ENCODE measurements at places on chromosomes 11 and 22.

GRCh38 chr11:3655547-3655946 lies 10.6 kb downstream of the ART1 start:
- no peak for DNase-seq

GRCh38 chr11:75166791-75167190 lies 15.9 kb downstream of the SLCO2B1 start:
- DNase-seq: no peak

GRCh38 chr11:74470526-74470925 lies 3.2 kb upstream of the KCNE3 start:
- no peak for DNase-seq

DNA sequence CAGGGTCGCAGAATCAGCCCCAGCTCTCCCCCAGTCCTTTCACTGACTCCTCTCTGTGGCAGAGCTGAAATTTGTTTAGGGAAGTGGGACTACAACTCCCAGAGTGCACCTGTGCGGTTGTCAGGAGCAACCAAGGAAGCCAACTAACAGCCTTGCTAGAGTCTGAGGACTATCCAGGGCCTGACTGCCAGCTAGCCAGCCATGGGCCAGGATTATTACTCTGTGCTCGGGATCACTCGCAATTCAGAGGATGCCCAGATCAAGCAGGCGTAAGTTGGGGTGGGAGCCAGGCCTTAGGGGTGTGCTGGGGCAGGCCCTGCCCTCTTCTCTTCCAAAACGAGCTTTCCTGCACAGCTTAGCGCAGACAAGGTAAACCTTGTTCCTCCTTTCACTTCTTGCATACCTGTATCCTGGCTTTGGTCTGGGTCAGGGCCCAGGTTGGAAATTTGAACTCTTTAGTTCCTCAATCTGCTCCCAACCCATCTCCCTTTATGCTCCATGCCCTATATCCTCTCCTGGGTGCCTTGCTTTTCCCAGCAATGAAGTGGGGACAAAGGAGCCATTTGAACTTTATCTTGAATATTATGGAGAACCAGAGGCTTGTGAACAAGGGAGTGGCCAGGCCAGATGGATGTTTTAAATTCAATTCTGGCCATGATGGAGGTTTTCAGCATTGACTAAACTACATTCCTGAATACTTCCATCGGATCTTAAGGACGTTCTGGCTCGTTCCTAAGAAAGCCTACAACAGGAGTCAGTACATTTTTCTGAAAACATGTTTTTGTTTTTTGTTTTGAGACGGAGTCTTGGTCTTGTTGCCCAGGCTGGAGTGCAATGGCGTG lies at the start of gene DNAJB13:
TSS of gene DNAJB13 (plus strand) at position 158 of the 842 bp plus-strand sequence. CDS start at position 202, 44 bp downstream.
- DNase-seq: no peak

Data from fibroblast of skin of left quadriceps (primary cell).